ENCODE measurements at places on chromosomes 11 and 22.

- no peak for DNase-seq
These were observed 61.5 kb downstream of the STIM1 start for GRCh38 chr11:3916962-3917361.

DNA sequence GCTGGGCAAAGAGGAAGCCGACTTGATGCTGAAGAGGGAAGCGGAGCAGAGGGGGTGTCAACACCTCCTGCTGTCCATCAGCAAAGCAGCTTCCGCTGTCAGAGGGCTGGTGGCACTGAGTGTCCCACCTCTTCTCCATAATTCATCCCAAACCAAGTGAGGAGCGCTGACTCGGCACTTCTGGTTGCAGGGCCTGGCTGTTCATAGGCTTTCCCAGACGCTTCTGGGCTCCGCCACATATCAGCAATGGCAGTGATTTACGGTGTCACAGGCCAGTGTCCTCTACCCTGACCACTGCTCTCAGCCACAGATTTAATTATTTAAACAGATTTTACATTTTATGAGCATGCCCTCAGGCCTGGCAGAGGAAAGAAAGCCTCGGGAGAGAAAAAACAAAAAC, 70.1 kb upstream of the TENM4 start:
- no peak for DNase-seq

DNA sequence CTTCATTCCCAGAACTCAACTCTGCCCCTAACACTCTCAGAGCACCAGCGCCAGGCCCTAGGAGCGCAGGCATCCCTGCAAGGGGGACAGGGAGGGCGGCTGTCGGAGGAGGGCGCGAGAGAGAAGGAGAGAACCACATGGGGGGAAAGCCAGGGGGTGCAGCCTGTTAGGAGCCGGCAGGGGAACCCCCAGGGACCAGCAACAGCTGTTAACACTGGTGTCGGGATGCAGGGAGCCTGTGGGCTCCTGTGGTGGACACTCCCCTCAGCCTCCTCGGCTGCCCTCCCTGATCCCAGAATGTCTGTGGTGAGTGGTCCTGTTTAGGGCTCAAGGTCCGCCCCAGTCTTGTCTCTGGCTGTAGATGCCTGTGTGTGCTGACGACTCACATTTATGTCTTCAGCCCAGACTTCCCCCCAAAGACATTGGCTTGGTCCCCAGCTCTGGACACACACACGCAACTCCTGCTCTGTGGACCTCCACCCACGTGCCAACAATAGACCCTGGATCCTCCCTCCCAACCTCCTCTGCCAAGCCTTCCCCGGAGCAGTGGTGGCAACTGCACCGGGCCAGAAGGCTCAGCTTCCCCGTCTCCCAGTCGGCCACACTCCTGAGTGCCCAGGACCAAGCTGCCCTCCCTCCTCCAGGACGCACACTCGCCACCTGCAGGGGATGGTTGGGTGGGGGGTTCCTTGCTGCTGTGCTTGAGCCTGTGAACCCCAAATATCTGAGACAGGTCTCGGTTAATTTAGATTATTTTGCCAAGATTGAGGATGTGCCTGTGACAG, 817 bp upstream of the IFITM5 start:
- DNase-seq = no peak

DNA sequence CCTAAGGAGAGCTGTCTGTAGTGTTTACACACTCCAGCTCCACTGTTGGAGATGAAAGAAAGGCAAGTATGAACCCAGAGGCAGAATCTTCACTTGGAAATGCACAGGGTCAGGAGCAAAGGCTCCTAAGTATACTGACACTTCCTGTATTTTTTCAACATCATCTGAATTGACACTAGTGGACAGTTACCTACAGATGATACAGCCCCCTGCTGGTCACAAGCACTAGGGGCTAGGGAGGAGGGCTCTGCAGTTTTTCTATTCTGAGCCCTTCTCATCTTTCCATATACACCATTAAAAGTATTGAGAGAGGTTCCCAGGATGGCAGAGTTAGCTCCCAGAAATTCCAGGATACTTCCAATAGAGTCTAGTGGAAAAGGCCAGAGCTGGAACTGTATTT, 290.3 kb upstream of the API5 start:
- no peak for DNase-seq

- DNase-seq = peak; percentile 80
These were observed 22.0 kb downstream of the MMP20 start for GRCh38 chr11:102603091-102603490.

DNA sequence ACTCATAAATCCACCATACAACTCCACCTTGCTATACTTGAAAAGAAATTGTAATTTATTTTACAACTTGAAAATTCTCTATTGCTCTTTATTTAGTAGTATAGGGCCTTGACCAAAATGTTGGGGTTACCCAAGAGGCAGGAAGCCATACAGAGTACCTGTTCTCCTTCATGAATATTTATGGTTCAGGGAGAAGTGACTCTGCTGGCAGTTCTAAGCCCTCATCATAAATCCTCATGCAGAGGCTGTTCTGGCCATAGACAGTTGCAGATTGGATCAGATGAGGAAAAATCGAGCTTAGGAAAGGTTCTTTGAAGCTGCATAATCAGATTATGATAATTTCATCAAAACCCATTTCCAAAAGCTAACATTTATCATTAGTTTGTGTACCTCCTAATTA, 449.4 kb upstream of the TENM4 start:
- no peak for DNase-seq

- DNase-seq = no peak
These were observed 15.3 kb downstream of the CCDC73 start for GRCh38 chr11:32779136-32779535.

DNA sequence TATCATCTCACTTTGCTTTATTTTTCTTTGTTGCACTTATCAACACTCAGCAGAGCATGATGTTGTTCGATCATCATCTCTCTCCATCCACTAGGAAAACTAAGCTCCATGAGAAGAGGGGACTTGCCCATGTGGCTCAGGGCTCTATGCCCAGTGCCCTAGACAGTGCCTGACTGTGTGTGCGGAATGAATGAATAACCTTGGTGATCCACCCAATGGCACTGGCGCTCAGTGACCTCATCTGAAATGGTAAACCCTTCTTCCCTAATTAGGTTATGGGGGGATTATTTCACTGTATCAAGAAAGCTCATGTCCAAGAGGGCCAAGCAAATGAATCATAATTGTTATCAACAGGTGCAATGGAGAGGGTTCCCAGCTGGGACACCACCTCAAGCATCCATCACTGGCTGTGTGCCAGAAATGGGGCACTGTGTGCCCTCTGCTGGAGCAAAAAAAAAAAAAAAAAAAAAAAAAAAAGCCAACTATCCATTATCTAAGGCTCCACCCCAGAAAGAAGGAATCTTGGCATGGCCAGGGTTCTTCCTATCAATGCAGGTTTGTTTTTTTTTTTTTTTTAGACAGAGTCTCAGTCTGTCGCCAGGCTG, 172.6 kb downstream of the LARGE1 start:
- DNase-seq = no peak

DNA sequence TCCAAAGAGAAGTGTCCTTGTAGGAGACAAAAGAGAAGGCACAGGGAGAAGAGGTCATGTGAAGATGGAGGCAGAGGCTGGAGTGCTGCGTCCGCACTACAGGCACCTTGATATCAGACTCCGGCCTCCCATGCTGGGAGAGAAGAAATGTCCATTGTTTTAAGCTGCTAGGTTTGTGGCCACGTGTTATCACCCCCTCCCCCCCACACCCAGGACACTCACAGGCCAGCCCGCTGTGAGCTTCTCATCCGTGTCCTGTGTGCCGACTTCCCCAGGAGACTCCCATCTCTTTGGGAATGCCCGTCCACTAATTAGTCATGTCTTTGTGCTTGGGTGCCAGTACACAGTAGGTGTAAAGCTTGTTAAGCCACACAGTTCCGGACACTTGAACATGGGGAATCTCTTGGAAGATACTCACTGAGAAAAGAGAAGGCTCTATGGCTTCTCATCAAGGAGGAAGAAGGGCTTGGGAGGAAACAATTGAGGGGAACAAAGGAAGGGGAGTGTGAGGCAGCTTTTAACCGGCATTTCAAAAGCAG, 1234.7 kb downstream of the TBC1D22A start:
- DNase-seq = no peak

GRCh38 chr22:43266076-43266475, 77.1 kb downstream of the SCUBE1 start:
- no peak for DNase-seq

DNA sequence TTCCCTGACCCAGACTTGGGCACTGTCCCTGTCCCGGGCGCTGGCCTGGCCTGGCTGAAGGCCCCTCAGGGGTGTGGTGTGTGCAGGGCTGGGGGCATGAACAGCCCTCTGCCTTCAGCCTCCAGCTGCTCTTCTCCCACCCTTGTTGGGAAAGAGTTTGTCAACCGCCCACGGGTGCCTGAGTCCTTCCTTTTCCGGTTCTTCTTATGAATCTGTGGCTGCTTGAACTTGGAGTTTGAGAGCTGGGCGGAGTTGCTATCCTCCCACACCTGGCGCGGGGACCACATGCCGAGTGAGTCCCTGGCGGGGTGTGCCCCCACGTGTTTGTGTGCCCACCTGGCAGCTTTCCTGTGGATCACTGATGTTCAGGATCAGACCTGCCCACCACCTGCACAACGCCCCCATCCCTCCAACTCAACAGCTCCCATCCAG, 13.4 kb downstream of the NFAM1 start:
- no peak for DNase-seq

- DNase-seq = no peak
These were observed 484.6 kb downstream of the CNTN5 start for GRCh38 chr11:99505316-99505715.

DNA sequence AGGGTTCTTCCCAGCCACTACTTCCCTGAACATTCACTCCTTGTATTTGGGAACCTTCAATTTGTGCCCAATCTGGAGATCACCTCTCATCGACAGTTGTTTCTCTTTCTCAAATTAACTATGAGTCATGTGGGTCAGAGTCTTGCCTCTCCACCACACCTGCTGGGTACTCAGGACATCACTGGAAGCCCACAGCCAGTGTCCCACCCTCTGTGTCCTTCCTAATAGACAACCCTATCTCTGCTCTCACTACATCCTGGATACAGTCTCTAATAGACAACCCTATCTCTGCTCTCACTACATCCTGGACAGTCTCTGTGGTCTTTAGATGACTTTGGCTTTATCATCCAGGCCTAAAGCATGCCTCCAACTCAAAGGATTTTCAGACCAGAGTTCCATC, 70.1 kb downstream of the ARL14EP start:
- DNase-seq = no peak

- DNase-seq = no peak
These were observed 192.8 kb downstream of the ETS1 start for GRCh38 chr11:128394431-128395089.

GRCh38 chr22:23512721-23513120, 67.4 kb downstream of the IGLL1 start:
- no peak for DNase-seq
